Stimulated activated CD4-positive, alpha-beta T cell treated with anti-CD3 and anti-CD28 coated beads, Interleukin-12 subunit alpha, Interleukin-12 subunit beta, amount 100 ng/mL, for 48 hours (primary cell): ENCODE measurements at places on chromosomes 5 and 9.

DNA sequence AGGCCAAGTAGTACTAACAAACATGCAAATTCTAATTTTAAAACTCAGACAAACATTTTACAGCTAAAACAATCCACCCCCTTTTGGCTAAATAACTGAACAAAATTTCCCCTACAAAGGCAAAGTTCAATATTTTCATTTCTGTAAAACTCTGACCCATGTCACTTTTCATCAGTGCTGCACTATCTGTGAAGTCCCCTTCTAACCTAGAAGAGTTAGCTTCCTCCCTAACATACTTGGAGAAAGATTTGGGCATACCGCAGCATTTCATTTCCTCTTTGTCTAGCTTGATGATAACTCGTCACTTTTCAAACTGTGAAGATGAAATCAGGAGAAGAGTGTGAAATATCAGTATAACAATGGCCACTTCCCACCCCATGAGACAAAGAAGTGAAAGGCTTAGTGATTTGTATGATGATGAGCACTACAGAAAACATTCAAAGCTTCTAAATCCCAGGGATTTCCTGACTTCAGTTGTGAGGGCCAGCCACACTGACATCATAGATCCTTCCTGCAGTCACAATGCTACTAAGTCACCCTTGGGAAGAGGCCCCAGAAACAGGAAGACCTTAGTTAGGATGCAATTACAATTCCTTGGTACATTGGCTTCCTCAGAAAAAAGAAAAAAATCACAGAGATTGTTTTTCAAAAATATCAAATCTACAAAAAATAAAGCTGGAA is at the start of gene FAM81B:
TSS of gene FAM81B (plus strand) at position 555 of the 681 bp plus-strand sequence. CDS start at position 579, 24 bp downstream.
- no peak for DNase-seq

DNA sequence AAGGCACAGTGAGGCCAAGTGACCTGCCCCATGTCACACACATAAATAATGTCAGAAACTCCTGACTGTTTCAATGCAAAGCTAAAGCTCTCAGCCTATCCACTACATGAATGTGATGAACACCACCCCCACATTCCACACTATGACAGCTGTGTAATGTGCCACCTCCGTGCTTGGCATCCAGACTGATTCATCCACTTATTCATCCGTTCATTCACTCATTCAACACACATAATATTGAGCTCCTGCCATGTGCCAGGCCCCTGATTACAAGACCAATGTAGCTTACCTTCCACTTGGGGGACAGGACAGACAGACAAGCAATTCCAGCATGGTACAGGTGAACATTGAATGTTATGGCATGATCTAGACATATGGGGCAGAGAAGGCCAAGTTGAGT is 46.2 kb upstream of the FABP6 start:
- no peak for DNase-seq

DNA sequence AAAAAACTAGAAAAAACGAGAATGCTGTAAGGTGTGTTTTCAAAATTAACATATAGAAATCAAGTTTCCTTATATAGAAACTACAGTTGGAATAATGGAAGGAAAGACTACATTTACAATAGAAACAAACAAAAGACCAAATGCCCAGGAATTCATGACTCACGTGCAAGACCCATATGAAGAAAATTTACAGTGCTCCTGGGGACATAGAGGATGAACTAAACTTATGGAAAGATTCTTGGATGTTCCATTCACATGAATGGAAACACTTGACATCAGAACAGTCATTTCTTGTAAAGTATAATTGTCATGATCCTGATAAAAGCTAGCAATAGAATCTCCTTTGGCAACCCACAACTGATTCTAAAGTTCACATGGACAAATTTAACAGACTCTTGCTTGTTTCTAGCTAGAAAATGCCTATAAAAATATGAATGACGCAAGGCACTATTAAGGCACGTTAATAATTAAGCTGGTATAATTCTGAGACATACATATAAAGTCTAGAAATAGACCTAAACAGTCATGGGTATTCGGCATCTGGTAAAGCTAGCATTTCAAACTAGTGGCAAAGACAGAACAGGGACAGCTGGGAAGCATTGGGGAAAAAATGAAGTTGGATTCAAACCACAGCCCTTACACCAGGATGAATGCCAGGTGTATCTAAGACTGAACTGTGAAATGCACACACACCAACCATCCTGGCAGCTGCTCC is 5.1 kb upstream of the ZFP62 start:
- DNase-seq, result no peak

- no peak for DNase-seq
These were observed 41.0 kb upstream of the EQTN start for GRCh38 chr9:27337833-27338526.

DNA sequence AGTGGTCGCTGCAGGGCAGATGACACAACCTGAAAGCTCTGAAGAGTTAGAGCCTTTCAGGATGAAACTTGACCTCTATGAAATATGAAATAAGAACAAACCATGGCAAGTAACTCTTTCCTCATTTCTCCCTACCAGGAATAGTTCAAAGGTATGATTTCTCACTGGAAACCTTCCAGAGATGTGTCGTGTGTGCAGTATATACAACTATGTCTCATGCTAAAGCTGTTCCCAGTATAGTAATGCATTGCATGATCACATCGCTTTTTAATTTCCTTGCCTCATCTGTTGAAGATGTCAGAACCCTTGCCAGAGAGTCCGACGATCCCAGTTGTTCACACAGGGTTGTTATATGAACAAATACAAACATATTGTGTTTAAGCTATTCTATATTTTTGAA is 45.8 kb upstream of the RGMB start:
- DNase-seq, result no peak

DNA sequence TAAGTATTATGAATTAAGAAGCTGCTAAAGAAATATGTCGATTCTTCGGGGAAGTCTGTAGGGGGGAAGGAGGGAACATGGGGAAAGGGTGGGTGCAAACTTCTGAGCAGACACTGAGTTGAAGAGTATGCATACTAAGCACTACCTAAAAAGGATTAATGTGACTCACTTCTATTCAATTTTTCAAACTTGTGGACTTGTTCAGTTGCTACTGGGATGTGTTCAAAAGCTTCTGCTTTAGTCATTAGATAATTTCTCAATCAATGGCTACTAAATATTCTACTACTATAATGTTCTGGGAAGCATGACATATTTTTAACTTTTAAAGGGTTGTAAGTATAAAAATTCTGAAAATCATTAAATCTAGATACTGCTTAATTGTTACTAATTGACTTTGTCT is 109.7 kb upstream of the FER start:
- DNase-seq, result no peak

- DNase-seq, result no peak
These were observed 22.1 kb upstream of the TPD52L3 start for GRCh38 chr9:6305954-6306563.

GRCh38 chr5:173664154-173664526 is 47.7 kb upstream of the BOD1 start:
- DNase-seq, result no peak

DNA sequence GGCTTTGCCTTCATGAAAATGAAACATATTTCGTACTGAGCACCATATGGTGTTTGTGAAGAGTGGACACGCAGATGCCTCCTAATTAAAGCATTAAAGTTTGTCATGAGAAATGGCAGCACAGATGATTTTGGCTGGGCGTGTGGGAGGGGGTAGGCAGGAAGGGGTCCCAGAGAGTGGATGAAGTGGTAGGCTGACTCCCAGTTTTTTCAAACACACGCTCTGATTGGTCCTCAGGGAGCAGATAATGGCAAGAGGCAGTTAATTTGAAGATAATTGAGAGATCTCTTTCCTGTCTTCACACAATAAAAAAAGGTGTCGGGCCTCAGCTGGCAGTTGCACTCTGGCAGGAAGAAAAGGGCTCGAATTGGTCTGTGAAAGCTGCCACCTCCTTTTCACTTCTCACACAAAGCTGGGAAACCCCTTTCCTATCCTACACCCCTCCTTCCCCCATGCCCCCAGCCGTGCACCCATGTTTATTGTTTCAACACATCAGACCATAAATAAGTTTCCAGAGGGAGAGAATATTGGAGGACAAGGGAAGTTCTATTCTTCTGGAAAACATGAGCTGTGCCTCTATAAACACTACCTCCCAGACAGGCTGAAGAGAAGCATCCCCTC is 429.6 kb downstream of the ARHGEF28 start:
- DNase-seq, result no peak

DNA sequence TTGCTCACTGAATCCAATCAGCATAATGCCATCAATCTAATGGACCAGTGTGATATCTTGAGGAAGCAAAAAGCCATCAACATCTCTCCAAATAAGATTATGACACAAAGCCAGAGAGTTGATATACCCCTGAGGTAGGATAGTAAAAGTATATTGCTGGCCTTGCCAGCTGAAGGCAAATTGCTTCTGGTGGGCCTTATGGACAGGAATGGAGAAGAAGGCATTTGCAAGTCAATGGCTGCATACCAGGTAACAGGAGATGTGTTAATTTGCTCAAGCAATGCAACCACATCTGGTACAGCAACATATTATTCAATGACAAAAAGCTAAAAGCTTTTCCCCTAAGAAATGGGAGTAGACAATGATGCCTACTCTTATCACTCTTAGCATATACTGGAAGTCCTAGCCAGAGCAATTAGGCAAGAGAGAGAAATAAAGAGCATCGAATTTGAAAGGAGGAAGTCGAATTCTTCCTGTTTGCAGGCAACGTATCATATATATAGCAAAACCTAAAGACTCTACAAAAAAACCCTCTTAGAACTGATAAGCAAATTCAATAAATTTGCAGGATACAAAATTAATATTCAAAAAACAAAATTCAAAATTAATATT is 216.1 kb upstream of the RASA1 start:
- no peak for DNase-seq

DNA sequence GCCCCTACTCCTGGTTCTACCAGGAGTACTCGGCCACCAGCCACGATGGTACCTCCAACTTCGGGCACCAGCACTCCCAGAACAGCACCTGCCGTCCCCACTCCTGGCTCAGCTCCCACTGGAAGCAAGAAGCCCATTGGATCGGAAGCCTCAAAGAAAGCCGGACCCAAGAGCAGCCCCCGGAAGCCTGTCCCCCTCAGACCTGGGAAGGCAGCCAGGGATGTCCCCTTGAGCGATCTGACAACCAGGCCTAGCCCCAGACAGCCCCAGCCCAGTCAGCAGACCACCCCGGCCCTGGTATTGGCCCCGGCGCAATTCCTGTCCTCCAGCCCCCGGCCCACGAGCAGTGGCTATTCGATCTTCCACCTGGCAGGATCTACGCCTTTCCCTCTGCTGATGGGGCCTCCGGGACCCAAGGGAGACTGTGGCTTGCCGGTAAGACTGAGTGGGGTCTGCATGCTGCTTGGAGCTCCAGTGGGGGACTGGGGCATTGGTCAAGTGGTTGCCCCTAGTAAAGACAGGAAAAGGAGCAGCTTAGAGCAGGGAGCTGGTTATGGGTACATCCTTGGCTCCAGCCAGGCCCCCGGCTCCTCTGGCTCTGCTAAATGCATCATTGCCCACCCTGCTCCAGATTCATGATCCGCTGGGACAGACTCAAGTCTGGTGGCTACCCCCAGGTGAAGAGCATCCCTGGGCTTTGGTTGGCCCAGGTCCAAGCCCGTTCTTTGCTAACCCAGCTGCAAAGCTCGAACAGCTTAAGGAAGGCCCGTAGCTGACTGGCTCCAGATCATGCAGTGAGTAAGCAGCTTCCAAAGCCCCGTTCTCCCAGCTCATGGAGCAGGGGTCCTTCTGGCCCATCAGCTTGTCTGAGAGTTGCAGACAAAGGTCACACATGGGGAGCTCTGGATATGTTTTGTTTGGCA is 14.0 kb downstream of the COL27A1 start:
- DNase-seq, result no peak

GRCh38 chr9:33161011-33161588 is 6.0 kb downstream of the B4GALT1 start:
- DNase-seq, result no peak

DNA sequence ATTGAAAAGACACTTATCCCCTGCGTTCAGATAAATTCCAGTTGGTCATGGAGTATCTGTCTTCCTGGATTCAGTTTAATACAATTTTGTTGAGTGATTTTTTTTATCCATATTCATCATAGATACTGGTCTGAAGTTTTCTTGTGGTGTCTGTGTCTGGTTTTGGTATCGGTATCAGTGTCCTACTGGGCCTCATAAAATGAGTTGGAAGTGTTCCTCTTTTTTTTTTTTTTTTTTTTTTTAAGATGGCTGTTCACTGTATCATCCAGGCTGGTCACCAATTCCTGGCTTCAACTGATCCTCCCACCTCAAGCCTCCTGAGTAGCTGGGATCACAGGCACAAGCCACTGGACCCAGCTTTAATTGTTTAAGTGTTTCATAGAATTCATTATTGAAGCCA is 2.9 kb upstream of the CAMSAP1 start:
- DNase-seq, result no peak

GRCh38 chr5:55205001-55205400 is 22.1 kb downstream of the MCIDAS start:
- no peak for DNase-seq

- DNase-seq, result no peak
These were observed 246.0 kb downstream of the GADD45G start for GRCh38 chr9:89850631-89851325.

DNA sequence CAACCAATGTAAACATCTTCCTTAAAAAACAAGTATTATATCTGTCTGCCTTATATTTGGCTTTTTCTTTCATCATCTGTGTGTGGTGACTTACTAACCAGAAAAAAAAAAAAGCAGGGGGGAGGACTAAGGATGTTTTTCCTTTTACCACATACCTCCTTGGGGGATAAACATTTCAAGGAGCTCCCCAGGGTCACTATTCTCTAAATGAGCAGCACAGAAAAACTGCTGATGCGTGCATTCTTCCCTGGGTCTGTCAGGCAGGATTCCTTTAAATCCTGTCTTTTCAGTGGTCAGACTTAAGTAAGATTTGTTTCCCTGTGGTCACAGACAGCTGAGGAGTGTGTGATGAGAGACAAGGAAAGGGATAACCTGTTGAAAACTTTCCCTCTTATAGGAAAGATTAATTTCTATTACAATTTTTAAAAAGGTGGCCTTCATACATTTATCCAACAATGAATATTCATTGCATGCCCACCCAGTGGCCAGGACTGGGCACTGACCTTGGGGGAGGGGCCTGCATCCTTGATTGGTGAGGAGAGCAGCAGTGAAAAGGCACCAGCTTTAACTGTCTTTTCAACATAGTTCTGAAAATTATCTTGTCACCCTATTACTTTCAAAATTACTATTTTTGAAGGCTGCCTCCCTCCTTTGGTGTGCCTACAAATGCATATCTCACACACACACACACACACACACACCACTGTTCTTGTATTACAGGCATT is 123.1 kb downstream of the TLE4 start:
- no peak for DNase-seq

DNA sequence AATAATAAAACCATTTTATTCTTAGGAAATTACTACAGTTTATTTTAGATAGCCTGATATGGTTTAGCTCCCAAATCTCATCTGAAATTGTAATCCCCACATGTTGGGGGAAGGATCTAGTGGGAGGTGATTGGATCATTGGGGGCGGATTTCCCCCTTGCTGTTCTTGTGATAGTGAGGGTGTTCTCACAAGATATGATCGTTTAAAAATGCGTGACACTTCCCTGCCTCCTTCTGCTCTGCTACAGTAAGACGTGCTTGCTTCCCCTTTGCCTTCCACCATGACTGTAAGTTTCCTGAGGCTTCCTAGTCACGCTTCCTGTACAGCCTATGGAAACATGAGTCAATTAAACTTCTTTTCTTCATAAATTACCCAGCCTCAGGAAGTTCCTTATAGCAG is 122.4 kb upstream of the FGF10 start:
- DNase-seq, result no peak

- no peak for DNase-seq
These were observed 12.8 kb upstream of the NRARP start for GRCh38 chr9:137314561-137315560.
